MM.1S (cell line): ENCODE measurements at places on chromosomes 7 and 10.

DNA sequence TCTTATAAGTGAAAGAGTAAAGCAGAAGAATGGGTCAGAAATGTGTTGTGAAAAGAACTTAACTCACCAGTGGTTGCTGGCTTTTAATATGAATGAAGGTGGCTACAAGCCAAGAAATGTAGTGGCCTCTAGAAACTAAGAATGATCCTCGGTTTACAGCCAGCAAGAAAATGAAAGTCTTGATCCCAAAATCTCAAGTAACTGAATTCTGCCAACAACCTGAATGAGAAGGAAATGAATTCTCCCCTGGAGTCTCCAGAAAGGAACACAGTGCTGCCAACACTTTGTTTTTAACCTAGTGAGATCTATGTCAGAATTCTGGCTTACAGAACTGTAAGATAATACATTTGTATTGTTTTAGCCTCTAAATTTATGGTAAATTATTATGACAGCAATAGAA is 193.0 kb downstream of the FZD1 start:
- DNase-seq: no peak

DNA sequence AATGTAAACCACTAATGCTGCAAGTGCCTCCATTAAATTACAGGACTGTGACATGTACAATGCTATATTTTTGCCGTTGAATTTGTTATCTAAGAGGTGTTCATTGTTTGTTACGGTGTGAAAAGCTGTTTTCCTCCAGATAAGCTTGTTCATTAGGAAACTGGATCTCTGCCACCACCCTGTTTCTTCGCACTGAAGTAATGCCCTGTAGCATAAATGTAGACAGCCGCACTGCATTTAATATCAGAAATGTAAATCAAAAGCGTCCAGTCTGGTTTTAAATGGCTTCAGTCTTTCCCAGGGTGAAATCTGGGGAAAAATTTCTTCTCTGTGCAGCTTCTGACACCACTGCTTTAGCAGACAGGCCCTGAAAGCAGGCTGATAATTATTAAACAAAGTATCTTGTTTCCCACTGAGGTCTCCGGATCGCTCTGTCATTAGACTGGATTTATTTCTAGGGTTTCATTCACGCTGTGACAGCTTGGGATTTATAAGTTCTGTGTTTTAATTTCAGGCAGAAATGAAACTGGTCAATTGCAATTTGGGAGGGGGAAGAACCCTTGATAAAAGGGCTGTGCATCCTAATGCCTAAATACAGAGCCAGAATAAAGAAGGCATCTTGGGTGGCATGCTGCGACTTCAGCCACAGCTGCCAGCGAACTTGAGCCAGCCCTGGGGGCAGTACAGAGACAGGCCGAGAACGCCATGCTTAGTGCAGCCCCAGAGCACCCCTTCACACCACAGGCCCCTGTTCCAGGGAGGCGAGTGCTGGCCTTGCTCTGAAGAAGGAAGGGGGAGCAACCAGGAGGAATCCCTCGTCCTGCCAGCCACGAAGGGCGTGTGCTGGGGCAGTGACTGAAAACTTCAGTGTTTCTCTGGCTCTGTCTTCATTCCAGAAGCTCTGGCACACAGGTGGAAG is 547.7 kb upstream of the GALNT17 start:
- no peak for DNase-seq

GRCh38 chr7:17056491-17057142 is 174.8 kb upstream of the AGR3 start:
- DNase-seq: no peak

GRCh38 chr10:129938460-129938859 is 25.6 kb downstream of the EBF3 start:
- DNase-seq: no peak

GRCh38 chr7:35757574-35757973 is 43.3 kb upstream of the SEPTIN7 start:
- no peak for DNase-seq

DNA sequence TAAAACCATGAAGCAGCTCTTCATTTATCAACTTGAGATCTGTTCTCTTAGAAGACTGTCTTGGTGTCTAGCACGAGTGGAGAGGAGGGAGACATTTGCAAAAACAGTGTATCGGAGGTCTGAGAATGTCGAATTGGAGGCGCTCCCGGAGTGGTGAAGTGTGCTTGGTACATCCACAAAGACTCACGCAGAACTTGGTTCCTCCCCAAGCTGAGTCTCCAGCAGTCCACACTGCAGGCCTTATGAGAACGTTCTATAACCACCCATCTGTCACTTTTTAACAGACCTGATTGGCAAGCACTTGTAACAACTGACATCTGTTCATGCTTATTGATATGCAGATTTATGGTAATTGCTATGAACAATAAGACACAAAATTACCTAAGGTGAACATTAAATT is 261.6 kb downstream of the CELF2 start:
- no peak for DNase-seq

GRCh38 chr10:70162892-70163201 is 7.5 kb downstream of the SAR1A start:
- DNase-seq: no peak

GRCh38 chr7:139131601-139132041 is 22.1 kb upstream of the ZC3HAV1 start:
- DNase-seq: no peak

DNA sequence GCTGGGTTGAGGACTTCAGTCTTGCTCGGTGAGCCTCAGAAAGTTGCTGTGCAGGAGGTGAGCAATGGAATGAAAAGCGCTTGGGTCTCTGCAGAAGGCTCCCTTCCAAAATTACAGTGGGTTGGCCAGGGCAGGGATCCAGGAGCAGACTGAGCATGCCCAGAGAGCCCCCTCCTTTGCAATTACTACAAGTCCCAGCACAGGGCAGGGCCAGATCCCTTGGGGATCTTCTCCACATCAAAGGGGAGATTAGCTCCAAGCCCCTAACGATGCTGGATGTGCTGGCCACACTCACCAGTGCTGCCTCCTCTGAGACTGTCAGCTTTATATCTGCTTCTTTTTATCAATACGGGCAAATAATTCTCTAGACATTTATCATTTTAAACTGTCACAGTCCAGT is 337.5 kb downstream of the RPS24 start:
- no peak for DNase-seq

GRCh38 chr10:102509387-102509786 is 5.6 kb downstream of the SUFU start:
- no peak for DNase-seq

- DNase-seq: peak; percentile 10
Measured at GRCh38 chr10:96470116-96470743, 43.5 kb downstream of the TLL2 start.

DNA sequence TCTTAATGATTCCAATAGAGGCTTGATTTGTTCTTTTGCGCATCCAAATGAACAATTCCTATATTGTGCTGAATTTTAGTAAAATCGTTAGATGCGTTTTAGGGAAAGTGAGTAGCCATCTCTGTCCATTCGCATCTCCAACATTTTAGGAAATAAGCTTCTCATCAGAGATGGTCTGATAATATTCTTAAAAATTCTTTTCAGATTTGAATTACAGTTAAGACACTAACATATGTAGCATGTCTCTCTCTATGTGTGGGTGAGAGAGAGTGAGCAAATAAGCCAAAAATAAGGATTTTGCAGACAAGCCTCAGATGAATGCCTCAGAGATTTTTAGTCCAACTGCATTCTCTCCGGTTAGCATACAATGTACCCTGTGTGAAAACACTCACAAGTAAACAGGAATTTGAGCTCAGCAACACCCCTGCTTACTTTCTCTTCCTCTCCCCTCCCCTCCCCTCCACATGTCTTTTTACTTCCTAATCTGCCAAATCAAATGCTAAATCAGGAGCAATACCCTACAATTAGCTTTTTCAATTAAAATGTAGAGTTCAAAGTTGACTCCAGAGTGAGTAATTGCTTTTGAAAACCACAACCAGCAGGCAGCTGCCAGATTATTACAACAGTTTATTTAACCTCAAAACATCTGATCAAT is 354.4 kb downstream of the CRPPA start:
- DNase-seq: no peak

DNA sequence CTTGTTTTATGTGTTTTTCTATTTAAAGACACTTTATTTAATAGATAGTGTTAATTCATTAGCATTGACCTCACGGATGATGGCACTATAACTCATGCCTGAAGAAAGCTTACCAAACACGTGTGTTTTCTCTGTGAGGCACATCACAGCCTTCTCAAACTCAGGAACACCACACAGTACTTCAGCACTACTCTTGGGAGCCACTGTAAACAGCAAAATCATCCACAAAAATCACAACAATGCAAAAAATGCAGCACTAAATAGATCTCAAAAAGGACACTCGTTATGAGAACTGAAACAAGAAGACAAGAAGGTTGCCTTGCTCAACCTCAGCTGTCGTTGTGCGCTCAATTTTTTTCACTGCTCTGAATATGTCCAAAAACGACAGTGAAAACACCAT is 12.0 kb upstream of the PARP12 start:
- DNase-seq: no peak

DNA sequence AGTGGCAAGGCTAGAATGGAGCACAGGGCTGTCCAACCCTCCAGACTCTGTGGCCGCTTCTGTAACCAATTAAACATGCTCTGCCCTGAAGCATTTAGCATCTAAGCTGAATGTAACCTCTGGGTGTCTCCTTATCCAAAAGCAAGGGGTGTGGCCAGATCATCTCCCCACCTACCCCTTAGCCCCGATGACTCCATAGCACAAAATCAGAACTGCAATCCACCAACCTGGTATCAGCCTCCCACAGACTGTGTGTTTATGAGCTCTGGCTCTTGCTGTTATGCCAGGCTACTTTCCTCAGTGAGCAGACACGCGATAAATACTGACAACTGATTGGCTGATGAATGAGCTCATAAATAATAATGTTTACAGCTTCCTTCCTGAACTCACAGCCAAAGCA is 3.2 kb downstream of the FRMD4A start:
- DNase-seq: no peak

DNA sequence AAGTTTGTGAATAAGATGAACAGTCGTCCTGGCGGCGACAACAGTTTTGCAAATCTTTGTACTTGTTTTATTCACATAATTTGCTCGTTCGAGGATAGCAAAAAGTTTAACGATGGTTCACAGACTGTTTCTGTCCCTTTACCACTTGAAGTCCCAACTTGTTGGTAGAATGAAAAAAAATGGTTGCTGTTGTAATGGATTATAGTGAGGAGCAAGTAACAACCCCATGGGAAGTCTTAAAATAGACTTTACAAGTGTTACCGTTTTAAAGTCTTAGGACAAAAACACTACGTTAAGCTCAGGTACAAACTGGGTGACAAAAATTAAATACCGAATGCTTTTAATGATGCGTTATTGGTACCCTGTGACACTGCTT is 589 bp downstream of the LSM8 start:
- peak; percentile 29 for DNase-seq

- no peak for DNase-seq
Measured at GRCh38 chr10:61153771-61154170, 209.8 kb upstream of the RHOBTB1 start.

DNA sequence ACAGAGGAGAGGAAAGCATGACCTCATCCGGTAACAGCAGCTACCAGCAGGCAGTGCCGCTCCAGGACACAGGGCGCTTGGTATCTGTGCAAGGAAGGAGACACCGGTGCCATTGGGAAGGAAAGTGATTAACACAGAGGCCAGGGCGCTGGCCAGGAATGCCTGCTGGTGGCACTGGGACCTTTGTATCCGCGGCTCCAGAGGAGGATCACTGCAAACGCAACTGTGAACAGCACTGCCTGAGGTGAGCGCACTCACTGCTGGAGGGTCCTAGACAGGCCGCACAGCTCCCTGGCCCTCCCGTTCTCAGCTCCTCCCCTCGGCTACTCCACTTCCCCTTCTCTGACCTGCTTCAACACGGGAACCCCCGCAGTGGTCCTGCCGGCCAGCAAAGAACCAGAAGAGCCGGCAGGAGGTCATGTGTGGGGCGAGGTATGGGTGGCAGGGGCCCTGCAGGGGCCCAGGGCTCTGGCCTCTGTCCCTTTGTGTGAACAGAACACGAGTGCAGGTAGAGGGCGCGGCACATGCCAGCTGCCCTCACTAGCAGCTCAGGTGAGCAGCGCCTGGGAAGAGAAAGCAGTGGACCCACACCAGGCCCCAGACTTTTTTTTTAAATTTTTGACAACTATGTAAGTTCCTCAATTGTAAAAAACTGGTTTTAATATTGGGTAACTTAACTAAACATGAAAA is 107.6 kb downstream of the VIPR2 start:
- DNase-seq: no peak
